ENCODE measurements at places on chromosomes 12 and 14. TPM values are rescaled to one million over a fixed set of nuclear protein-coding genes. Genes with fewer than 3 reads are reported as not detected.

- DNase-seq = no peak
These were observed 120.0 kb upstream of the NOS1 start for GRCh38 chr12:117481470-117481869.

- no peak for DNase-seq
These were observed 3.4 kb upstream of the HOXC9 start for GRCh38 chr12:53996240-53997203.

- DNase-seq = peak; percentile 26
These were observed 270.7 kb upstream of the PDE3A start for GRCh38 chr12:20097626-20098025.

GRCh38 chr12:111643427-111643826, 42.3 kb downstream of the BRAP start:
- DNase-seq = no peak

GRCh38 chr12:11174022-11174421, 3.0 kb downstream of the SMIM10L1 start:
- DNase-seq = no peak

DNA sequence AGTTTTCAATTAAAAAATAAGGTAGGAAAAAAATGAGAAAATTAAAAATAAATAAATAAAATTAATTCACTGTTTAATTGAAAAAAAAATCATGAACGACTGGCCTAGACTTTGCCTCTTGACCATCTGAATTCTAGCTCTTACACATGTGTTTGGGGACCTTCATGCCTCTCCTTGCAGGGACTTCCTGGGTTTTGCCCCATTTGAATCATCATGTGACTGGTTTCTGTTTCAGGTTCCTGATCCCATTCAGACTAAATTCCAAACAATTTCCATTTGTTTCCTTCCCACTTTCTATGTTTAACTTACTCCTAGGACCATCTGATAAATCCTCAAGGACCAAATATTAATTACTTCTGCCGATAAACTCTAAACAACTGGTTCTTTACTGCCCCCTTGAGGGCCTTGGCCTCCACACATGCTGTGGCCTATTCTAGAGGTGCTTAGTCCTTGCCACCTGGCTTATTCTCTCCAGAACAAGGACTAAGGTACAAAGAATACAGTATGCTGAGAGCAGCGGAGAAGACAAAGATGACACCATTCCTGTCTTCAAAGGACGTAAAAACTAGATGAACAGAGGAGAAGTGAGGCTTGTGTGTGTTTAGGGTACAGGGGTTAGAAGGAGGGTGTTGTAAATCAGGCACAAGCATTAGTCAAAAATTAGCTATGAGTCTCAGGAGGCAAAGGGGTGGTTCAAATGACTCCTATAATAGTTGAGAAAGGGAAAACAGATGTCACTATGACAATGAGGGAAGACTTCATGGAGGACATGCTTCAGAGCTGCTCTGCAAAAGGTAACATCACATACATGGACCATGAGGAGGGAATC, 125.8 kb upstream of the AVPR1A start:
- DNase-seq = peak; percentile 32

GRCh38 chr14:103391048-103391447, 5.8 kb downstream of the MARK3 start:
- DNase-seq = peak; percentile 91

- DNase-seq = no peak
These were observed 142.6 kb upstream of the OTX2 start for GRCh38 chr14:56952766-56953473.

DNA sequence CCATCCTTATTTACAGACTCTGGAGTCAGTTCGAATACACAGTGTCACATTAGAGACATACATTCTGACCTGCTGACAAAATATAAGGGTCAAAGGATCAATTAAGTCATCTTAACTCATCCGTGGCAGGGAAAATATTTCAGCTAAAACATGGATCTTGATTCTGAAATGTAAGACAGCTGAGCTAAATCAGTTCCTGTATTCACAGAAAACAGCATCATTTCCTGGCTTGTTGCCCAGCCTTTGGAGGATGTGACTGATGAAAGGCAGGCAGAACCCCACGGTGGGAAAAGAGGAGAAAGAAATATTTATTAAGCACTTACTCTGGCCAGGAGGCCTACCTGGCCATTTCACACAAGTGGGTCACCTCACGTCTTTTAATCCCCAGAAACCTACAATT, 101.9 kb downstream of the GAS2L3 start:
- DNase-seq = peak; percentile 89

DNA sequence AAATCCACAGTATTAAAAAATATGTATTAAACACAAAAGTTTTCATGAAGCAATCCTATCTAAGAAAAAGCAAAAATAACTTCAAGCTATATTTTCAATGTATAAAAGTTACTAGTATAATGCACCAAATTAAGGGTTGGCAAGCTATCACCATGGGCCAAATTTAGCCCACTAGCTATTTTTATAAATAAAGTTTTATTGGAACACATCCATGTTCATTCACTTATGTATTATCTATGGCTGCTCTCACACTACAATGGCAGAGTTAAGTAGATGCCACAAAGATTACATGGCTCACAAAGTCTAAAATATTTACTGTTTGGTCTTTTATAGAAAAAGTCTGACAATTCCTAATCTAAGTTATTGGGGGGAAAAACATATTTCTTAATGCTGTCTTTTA, 17.6 kb downstream of the KLHL28 start:
- no peak for DNase-seq

- no peak for DNase-seq
These were observed 316.8 kb downstream of the BCL11B start for GRCh38 chr14:98955036-98955740.

DNA sequence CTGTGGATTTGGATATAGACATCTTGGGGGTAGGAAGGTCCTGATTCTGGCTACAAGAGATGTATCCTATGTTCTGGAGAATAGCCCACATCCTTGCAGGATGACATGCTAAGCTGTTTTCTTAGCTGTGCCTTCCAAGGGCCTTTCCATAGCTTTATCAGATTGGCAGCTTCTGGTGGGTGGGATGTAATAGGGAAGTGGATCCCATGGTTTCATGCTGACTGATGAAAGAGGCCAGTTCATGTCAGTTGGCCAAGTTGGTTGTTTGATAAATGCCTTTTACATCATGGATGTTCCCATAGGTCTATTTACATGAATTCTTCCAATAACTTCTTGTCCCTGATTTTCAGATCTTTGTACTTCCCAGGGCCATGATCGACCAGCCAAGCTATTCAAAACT, 169.1 kb upstream of the RMST start:
- DNase-seq = no peak

DNA sequence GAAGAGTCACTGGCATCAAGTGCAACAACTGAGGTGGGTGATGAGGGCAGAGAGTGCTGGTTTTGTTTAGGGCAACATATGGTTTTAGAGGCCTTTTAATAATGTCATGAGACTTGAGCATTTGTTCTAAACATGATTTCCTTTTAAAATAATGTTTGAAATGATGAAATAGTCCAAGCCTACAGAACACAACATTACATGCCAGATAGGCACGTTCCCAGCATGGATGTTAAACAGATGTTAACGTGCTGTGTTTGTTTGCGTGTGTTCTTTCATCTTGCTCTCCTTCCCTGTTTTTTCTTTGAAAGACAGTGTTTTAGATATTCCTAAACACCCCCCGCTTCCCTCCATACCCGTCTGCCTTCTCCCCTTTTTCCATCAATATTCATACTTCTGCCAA, 82.3 kb downstream of the RGS6 start:
- no peak for DNase-seq

DNA sequence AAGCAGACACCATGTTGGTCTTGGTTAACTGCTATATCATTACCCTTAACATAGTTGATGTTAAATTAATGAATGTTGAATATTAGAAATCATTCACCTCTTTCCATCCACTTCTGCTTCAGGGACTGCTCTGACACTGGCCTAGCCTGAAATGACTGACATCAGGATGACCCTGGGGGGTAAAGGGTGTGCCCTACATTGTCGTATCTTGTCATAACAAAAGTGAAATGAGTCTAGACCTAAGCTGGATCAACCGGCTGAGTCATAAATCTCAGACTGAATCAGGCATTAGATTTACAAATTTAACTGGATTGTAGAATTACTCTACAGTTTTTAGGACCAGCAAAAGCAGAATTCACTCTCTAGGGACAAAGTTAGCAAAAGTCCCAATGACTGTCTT, 35.3 kb downstream of the KICS2 start:
- peak; percentile 51 for DNase-seq

- no peak for DNase-seq
These were observed 6.6 kb downstream of the FOXG1 start for GRCh38 chr14:28773176-28773575.

GRCh38 chr12:63900922-63901793, 56.7 kb downstream of the SRGAP1 start:
- DNase-seq = no peak

GRCh38 chr12:113081873-113082272, 25.3 kb downstream of the DTX1 start:
- DNase-seq = no peak

DNA sequence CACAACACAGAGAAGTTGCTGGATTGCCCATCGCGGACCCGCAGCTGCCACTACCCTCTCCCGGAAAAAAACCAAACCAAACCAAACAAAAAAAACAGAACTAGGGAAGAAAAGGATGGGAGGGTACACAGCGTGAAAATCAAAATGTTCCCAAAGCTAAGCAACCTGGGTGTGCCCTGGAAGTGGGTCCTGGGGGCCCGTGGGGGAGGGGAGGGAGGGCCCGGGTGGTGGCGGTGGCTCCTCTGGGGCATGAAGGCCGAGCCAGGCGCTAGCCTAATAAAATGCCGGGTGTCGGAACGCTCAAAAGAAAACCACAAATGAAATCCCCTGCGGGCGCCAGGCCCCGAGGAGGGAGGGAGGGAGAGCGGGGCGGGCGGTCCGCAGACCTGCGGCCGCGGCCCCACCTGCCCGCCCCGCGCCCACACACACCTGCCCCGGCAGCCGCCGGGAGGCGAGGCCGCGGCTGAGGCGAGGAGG, 787 bp downstream of the HECTD4 start:
- no peak for DNase-seq

DNA sequence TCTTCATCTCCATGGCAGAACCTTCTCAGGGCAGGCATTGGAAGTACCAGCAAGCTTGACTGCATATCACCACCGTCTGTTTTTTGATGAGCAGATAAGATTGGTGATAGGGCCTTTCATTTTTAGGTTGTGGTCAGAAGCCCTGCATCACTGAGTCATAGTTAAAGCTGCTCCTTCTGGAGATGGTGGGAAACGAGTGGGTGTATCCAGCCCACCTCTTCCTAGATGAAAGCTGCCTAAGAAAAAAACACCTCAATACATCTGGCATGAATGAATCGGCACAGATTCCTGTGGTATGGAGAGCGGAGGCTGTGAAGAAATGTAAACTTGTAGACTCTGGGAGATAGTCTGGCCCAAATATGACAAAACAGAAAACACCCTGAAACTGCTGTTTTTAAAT, 248.7 kb upstream of the EGLN3 start:
- no peak for DNase-seq

DNA sequence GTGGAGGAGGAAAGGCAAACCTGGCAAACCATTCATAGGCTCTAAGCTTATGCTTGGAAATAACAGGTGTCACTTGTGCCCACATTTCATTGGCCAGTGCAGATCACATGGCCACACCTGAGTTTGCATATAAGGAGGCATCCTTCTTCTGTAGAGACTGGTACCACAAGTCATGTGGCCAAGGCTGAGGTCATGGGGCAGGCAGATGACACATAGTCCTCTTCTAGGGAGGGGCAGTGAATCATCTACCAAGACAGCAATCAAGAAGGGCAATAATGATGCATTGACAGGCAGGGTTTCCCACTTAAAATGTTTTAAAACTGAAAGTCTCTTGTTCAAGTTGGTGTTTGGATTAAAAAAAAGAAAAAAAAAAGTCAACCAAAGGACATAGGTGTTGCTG, 77.3 kb downstream of the DAAM1 start:
- DNase-seq = peak; percentile 47

GRCh38 chr12:45235087-45236025, 19.5 kb downstream of the ANO6 start:
- peak; percentile 96 for DNase-seq

- no peak for DNase-seq
These were observed 281.3 kb downstream of the KCNH5 start for GRCh38 chr14:62763951-62764350.

DNA sequence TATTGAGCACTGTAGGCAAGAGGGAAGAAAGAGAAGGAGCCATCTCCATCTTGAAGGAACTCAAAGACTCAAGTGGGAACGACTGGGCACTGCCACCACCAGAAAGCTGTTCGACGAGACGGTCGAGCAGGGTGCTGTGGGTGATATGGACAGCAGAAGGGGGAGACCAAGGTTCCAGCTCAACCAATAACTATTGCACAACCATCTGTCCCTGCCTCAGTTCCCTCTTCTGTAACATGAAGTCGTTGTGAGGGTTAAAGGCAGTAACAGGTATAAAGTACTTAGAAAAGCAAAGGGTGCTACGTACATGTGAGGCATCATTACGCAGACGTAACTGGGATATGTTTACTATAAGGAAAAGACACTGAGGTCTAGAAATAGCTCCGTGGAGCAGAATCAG, 13.9 kb upstream of the BDKRB1 start:
- no peak for DNase-seq

GRCh38 chr12:124487834-124488165, 79.6 kb downstream of the NCOR2 start:
- DNase-seq = no peak

GRCh38 chr12:6380141-6381121, 3.5 kb upstream of the LTBR start:
- no peak for DNase-seq

GRCh38 chr12:117685110-117685926, 283.5 kb downstream of the KSR2 start:
- peak; percentile 63 for DNase-seq

DNA sequence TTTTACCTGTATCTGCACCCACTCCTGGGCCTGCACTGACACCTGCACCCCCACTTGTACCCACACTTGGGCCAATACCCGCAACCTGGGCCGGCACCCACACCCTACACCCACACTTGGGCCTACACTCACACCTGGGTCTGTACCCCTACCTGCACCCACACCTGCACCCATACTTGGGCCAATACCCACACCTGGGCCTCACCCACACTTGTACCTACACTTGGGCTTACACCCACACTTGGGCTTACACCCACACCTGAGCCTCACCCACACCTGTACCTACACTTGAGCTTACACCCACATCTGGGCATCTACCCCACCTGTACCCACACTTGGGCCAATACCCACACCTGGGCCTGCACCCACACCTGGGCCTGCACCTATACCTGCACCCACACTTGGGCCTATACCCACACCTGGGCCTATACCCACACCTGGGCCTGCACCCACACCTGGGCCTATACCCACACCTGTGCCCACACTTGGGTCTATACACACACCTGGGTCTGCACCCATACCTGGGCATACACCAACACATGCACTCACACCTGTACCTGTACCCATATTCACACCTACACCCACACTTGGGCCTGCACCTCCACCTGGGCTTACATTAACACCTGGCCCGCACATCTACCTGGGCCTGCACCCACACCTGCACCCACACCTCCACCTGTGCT, 39.2 kb downstream of the DAO start:
- DNase-seq = no peak

GRCh38 chr12:23722655-23723054, 226.8 kb downstream of the SOX5 start:
- no peak for DNase-seq

ESPL1 gene
- total RNA-seq = 14.8 TPM

SPIC gene
- total RNA-seq = not detected

SERPINA12 gene
- total RNA-seq = not detected

LRTM2 gene
- total RNA-seq = not detected

SUDS3 gene
- total RNA-seq = 30.4 TPM

P2RX2 gene
- total RNA-seq = not detected

CAPZA3 gene
- not detected for total RNA-seq

PLA2G1B gene
- total RNA-seq = not detected

PLEKHH1 gene
- 0.06 TPM for total RNA-seq

ANKS1B gene
- total RNA-seq = 0.11 TPM

BRMS1L gene
- 8.3 TPM for total RNA-seq

GTF2A1 gene
- 21.4 TPM for total RNA-seq
